ENCODE measurements at places on chromosomes 13 and 19.

DNA sequence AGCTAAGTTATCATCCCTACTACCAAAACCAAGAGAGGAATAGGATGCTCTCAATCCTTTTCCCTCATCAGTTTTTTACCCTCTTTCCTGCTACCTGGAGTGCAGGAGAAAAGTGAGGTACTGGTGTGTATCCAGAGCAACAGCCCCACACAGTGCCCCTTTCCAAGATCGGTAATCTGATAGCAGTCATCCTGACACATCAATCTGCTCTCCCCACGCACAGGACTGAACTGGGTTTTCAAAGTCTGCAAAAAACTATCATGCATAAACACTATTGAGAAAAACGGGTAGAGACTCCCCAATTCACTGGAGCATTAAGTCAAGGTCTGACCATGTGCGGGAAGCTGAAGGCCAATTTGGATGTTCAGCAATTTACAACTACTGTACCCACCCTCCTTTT lies 284.8 kb downstream of the RBM26 start:
- DNase-seq = no peak

DNA sequence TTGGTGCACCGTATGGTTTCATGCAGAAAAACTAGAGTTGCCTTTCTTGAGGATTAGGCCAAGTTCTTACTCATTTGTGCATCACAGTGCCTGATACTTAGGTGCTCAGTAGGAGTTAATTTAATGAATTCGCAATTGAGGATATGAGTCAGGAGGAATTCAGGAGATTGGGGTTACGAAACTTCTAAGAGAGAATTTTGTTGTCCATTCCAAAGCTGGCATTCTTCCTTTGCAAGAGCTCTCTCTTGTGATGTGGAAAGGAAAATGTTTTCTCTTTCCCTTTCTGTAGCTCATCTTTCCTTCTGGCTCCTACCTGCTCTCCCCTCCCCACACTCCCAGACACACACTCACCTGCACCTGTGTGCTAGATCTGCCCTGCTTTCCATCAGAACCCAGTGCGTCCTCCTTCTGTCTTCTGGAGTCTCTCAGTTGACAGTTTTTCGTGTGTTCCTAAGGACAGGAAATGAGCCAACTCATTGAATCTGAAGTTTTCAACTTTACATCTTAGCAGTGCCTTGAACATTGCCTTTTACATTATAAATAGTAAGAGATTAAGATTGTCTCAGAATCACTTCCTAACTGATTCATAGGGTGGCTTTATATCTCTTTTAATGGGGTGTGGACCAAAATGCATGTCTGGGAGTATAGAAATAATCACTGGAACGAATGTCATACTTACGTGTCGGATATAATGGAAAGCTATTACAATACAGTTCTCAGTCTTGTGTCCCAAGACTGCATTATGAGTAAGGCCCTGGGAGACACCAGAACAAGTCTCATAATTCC lies 19.7 kb upstream of the ERCC5 start:
- DNase-seq = peak; percentile 84

GRCh38 chr19:42230571-42230970 lies 10.5 kb downstream of the ZNF526 start:
- no peak for DNase-seq

- DNase-seq = no peak
Measured at GRCh38 chr13:65168026-65168425, 2062.1 kb downstream of the PCDH9 start.

GRCh38 chr19:41928221-41928683 lies at the start of gene ERFL:
Gene ERFL (minus strand): TSS chr19:41928449. CDS start chr19:41912919, 15,530 bp downstream.
- no peak for DNase-seq

All from fibroblast of skin of left biceps (primary cell).